SJSA1 (cell line): ENCODE measurements at places on chromosomes 6 and 20. TPM values are rescaled to one million over a fixed set of nuclear protein-coding genes. Genes with fewer than 3 reads are reported as not detected.

Gene RPS6KA2
- total RNA-seq = 15.6 and 16.2 TPM in 2 replicates

Gene PSORS1C1
- 0.39 and 0.53 TPM in 2 replicates for total RNA-seq

Gene LAMA2
- total RNA-seq = 2.1 and 3.3 TPM in 2 replicates

Gene TRPC4AP
- 25.3 and 36.8 TPM in 2 replicates for total RNA-seq

DNA sequence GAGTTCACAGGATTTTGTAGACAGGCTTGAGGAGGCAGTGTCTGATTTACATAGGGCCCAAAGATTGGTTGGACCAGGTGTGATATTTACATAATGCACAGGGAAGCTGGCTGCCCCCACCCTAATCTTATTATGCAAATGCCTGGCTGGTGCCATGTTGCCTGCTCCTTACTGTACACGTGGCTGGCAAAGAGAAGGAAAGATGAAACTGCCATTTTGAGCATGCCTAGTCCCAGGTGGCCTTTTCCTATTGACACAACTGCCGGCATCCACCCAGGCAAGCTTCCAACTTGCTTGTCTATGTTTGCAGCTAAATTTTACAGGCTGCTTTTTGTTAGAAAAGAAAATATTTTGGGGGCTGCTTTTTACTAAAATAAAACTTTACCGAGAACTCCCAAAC, 174.6 kb downstream of the LMBRD1 start:
- DNase-seq = no peak

DNA sequence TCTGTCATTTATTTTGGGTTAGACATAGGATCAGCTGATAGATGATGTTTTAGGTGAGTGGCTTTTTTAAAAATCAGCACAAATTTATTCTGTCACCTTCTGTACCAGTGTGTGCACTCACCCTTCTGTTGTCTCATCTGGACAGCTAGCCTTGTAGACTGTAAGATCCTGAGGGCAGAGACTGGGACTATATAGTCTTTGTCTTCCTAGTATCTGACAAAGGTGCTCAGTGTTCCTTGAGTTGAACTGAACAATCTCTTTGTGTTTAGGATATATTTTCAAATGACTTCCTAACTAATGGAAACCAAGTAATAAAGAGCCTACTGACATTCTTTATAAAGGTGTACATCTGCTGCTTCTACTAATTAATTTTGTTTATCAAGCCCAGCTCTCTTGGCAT, 3.0 kb downstream of the DCBLD1 start:
- no peak for DNase-seq

GRCh38 chr20:47466213-47466612, 35.5 kb upstream of the NCOA3 start:
- no peak for DNase-seq
